Spinal cord (tissue), 10 donors: ENCODE measurements at places on chromosomes 3 and 15.

DNA sequence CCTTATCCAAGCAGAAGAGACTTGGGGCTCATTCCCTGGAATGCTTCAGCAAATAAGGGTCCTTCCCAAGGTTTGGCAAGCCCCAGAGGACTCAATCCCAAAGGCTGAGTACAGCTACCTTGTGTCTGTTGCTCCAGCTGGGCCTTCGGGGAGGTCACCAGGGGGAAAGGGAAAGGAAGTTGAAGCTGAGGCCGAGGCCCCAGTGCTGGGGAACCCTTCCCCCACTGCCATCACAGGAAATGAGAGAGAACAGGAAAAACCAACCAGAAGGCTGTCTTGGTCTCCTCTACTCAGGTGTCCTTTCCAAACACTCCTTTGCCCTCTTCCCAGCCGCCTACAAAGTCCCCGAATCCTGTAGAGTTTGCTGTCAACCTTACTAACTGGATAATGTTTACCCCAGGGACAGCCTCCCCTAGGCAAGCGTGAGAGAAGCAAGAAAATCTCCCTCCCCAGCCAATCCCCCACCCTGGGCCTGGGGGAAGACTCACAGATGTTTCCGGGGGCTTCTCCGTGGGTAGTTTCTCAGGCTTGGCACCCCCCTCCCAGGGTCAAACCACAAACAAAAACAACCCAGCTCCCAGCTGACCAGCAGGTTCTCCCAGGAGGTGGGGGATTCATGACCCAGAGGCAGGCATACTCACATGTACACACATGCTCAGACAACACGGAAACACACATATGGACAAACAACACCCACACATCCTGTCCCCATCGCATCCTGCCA is 5.5 kb downstream of the CSRNP1 start:
- peak overlapping the region; percentile 69 for H3K27ac ChIP-seq
- H3K4me1 ChIP-seq, result peaks cover 73% of the 10 kb centered on the region
- no peak overlapping the region for H3K4me3 ChIP-seq
- H3K27me3 ChIP-seq, result no peaks in the 10 kb centered on the region

- H3K4me3 ChIP-seq, result no peak overlapping the region
- peaks cover 9% of the 10 kb centered on the region for H3K27me3 ChIP-seq
- H3K27ac ChIP-seq, result no peak overlapping the region
- DNase-seq, result no peak
Measured at GRCh38 chr15:32033186-32033890, 3.0 kb downstream of the CHRNA7 start.

- no peak overlapping the region for H3K27ac ChIP-seq
- H3K36me3 ChIP-seq, result peaks cover 4% of the 10 kb centered on the region
- H3K27me3 ChIP-seq, result no peaks in the 10 kb centered on the region
Measured at GRCh38 chr15:68403161-68403941, 28.6 kb downstream of the ITGA11 start.

GRCh38 chr15:67100801-67101581 is 35.6 kb downstream of the SMAD3 start:
- no peaks in the 10 kb centered on the region for H3K27me3 ChIP-seq
- no peak overlapping the region for H3K4me3 ChIP-seq
- peaks cover 31% of the 10 kb centered on the region for H3K4me1 ChIP-seq
- H3K36me3 ChIP-seq, result peaks cover 2% of the 10 kb centered on the region

DNA sequence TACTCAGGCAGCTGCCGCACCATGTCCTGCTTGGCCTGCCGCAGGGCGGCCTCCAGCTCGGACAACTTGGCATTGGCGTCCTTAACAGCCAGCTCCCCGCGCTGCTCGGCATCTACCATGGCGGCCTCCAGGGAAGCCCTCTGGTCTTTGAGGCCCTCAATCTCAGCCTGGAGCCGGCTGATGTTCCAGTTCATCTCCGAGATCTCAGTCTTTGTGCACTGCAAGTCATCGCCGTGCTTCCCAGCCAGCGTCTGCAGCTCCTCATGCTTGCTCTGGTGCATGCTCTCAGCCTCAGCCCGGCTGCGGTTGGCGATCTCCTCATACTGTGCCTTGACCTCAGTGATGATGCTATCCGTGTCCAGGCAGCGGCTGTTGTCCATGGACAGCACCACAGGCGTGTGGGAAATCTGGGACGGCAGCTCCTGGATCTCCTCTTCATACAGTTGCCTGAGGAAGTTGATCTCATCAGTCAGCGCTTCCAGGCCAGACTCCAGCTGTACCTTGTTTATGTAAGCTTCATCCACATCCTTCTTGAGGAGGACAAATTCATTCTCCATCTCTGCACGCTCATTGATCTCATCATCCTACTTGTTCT is 15.5 kb upstream of the PSTPIP1 start:
- no peaks in the 10 kb centered on the region for H3K27me3 ChIP-seq
- H3K36me3 ChIP-seq, result no peaks in the 10 kb centered on the region
- H3K27ac ChIP-seq, result no peak overlapping the region
- H3K4me3 ChIP-seq, result no peak overlapping the region
- peaks cover 5% of the 10 kb centered on the region for H3K4me1 ChIP-seq

- no peak for DNase-seq
- H3K27me3 ChIP-seq, result no peaks in the 10 kb centered on the region
- H3K36me3 ChIP-seq, result peaks cover 4% of the 10 kb centered on the region
- peaks cover 6% of the 10 kb centered on the region for H3K4me1 ChIP-seq
Measured at GRCh38 chr15:67796196-67797127, 28.8 kb upstream of the SKOR1 start.

GRCh38 chr3:147402159-147402558 is 4.2 kb downstream of the ZIC4 start:
- H3K27ac ChIP-seq, result no peak overlapping the region
- no peak overlapping the region for H3K4me3 ChIP-seq
- peaks cover 92% of the 10 kb centered on the region for H3K27me3 ChIP-seq
- H3K4me1 ChIP-seq, result peaks cover 47% of the 10 kb centered on the region
- DNase-seq, result no peak
